ENCODE measurements at places on chromosomes 6 and 20.

DNA sequence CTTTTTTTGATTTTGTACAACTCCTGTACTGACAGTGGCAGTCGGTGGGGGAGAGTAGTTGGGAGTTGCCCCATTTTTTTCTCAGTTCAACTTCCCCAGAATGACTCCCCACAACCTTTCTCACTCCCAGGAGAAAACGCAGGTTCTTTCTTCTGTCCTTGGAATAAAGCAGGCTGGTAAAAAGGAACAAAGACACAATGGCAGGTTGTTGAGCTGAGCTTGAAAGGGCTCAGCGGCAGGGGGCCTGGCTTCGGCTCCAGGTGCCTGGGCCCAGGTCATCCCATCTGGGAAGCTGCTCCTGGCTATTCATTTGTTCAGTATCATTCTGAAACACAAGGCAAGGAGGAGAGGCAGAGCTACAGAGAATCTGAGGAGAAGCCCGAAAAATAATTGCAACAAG, 46.2 kb downstream of the PROKR2 start:
- no peak for DNase-seq

- no peak for DNase-seq
Measured at GRCh38 chr6:135866445-135867123, 15.1 kb downstream of the PDE7B start.

GRCh38 chr20:24587384-24588046, 118.1 kb downstream of the SYNDIG1 start:
- DNase-seq, result no peak

DNA sequence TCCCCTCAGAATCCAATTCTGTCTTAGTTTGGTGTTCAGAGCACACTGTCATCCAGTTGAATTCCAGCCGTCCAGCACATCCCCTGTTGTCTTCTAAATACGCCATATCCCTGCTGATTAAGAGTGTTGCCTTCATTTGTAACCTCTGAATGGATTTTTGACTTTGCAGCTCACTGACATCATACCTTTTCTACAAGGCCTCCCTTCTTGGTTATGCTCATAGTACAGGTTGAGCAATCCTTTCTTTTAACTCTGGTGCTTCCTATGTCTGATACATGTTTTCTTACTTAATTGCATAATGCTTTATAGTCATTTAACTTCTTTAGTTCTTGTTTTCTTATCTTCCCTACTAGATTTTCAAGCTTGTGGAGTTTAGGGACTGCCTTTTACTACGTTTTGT, 36.4 kb downstream of the XRN2 start:
- DNase-seq, result no peak

DNA sequence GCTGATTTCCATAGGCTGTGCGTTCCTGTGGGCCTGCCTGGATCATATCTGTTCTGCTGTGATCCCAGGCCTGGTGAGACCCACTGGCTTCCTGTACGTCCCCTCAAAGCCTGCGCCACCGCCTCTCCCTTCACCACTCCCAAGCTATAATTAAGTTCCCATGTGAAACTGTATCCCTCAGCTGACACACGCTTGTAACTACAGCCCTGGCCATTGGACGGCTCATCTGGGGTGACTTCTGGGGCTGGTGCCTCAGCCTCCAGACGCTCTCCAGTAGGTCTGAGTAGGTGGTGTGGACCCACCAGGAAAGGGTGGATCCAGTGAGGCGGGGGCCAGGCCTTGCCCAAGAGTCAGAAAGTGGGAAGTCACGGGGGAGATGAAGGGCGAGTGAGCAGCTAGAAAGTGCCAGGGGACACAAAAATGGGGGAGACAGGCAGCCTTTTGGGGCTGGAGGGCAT, 21.0 kb downstream of the PPARD start:
- no peak for DNase-seq

- no peak for DNase-seq
Measured at GRCh38 chr6:157614026-157614568, 208.9 kb upstream of the SNX9 start.

DNA sequence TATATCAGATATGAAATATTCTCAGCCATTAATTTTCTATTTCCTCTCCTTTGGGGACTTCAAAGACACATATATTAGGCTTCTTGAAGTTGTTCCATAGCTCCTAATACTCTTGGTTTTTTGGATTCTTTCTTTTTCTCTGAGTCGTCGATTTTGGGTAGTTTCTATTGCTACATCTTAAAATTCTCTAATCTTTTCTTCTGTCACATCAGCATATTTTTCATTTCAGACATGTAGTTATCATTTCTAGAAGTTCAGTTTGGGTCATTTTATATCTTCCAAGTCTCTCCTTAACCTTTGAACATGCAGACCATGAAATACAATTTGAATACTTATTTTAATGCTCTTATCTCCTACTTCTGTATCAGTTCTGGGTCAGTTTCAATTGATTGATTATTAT, 38.9 kb upstream of the SCRT2 start:
- no peak for DNase-seq

DNA sequence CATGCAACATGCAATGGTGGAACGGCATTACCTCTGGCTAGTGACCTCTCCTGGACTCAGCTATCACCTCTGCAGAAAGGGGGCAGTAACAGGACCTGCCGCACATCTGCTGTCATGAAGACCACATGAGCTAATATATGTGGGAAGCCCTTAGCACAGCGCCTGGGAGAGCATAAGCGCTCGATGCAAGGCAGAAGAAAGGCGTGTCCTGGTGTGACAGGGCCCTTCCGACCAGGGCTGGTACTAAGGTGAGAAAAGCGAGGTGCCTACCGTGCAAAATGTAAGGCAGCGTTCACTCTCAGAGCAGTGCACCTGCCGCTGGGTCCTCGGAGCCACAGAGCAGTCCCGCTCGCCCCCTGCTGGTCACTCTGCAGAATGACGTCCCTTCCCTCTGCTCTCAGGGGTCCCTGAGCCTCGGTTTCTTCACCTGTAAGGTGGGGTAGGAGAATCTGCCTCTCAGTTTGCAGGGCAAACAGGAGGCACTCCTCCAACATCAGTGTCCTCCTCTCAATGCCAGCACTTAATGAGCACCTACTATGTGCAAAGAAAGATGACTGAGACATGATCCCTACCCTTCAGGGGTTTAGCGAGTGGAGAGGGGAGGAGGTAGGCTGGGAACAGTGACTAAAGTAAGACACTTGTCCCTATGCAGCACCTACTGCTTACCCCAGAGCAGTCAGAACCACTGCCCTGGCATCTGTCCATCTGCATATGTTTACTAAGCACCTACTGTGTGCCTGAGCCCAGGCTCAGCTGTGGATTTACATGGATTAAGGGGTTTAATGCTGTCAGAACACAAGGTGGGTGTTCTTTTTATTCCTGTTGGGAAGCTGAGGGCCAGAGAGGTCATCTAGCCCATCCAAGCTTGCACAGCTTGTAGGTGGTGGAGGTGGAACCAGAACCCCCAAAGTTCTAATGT, 41.1 kb upstream of the PTGIS start:
- peak; percentile 44 for DNase-seq

- peak; percentile 11 for DNase-seq
Measured at GRCh38 chr20:43666376-43667328, at the start of gene MYBL2. Gene MYBL2, plus strand, starts transcription at chr20:43667114. Its CDS starts 170 bp downstream, at chr20:43667284.

GRCh38 chr6:150987371-150987828, 121.9 kb downstream of the MTHFD1L start:
- no peak for DNase-seq

- no peak for DNase-seq
Measured at GRCh38 chr20:20409331-20409730, 41.4 kb downstream of the INSM1 start.

DNA sequence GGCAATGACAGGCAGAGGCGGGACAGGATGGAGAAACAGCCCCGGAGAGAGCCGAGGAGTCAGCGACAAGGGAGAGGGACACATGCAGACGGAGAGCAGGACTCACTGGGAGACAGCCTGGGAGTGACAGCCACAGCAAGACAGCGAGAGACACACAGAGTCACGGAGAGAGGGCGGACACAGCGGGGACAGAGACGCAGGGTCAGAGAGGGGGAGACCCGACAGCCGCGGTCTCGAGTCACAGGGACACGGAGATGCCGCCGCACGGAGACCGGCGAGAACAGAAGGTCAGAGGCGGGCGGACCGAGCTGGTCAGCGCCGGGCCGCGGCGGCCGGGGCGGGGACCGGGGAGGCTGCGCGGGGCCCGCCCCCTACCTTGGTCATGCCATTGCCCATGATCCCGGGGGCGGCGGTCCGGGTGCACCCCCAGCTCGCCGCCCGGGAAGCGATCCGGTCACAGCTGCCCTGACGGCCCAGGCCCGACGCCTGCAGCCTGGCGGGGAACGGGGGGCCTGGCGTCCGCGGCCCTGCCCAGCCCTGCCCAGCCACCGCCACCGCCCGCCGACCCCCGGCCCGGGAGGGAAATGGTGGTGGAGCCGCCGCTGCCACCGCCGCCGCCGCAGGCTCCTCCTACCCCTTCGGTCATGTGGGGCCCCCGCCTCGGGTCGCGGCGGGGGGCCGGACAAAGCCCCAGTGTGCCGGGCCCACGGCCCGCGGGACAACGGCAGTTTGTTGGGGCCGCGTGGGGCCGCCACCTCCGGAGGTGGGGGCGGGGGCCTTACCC, at the start of the genes DUSP15 and TTLL9:
DUSP15 (minus strand) TSS at position 586 of the 784 bp plus-strand sequence; CDS start at position 396, 190 bp downstream.
TTLL9 (plus strand) TSS at position 693 of the 784 bp plus-strand sequence. CDS start 493 bp downstream, outside the sequence.
- DNase-seq, result no peak

DNA sequence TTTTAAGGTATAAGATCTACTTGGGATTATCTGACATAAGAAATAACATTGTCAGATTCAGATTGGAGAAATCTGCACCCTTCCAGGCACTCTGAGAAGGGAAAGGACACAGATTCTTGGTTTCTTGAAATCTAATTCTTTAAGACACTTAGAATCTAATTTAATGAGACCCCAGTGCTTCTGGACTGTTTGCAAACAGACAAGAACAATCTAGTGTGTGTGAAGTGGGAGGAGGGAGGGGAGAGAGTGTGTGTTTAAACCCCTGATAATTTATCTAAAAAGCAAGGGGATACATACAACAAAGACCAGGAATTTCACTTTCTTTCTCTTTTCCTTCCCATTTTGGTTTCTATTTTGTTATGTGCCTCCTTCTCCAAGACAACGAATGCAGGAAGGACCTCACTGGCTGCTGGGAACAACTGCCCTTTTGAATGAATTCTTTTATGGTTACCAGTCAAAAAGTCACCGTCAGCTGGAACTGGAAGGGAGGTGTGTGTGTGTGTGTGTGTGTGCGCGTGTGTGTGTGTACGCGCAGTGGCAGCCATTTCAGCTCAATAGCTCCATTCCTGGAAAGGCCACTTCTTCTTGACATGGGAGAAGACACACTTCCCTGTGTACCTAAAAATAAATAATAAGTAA, 129.4 kb downstream of the BCAS1 start:
- no peak for DNase-seq

DNA sequence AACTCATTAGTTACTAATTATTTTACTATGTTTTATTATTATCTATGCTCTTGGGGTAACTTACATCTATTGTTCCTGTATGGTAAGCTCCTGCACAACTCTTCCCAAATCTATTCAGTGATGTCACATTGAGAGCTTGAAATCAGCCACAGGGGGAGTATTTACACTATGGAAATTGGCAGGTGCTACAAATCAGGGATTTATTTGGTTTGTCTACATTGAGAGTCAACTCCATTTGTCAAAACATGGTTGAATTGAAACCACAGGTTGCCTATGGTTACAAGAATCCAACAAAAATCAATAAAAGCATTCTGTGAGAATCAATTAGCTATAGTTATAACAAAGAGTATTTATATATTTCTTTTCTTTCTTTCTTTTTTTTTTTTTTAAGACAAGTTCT, 3.9 kb upstream of the FITM2 start:
- no peak for DNase-seq

DNA sequence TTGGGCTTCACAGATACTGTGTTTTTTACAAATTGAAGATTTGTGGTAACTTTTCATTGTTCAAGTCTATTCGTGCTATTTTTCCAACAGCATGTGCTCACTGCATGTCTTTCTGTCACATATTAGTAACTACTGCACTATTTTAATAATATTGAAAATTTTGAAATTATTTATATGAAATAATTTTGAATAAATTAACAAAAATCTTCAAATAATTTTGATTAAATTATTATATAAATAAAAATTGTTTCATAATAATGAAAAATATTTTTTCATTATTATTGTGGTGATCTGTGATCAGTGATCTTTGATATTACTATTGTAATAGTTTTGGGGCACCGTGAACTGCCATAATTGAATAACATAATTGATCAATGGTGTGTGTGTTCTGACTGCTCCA, 204.1 kb downstream of the OGFRL1 start:
- no peak for DNase-seq

DNA sequence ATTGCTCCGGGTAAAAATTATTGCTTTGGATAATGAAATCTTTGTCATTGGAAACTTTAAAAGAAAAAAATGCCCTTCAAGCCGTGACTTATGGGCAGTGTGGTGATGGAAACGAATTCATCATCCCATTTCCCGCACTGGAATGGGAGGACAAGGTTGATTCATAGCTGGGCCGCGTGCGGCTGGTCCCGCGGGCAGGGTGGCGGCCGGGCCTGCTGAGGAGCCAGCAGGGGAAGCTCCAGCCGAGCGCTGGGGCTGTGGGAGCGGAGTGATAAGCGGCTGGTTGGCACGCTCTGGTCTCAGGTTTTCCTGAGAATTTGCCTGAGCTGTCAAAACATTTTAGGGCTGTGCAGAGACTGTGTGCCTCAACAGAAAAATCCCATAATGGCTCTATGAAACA, 351.7 kb downstream of the CDC5L start:
- no peak for DNase-seq

- DNase-seq, result no peak
Measured at GRCh38 chr20:8960241-8960640, 108.6 kb upstream of the PLCB4 start.

DNA sequence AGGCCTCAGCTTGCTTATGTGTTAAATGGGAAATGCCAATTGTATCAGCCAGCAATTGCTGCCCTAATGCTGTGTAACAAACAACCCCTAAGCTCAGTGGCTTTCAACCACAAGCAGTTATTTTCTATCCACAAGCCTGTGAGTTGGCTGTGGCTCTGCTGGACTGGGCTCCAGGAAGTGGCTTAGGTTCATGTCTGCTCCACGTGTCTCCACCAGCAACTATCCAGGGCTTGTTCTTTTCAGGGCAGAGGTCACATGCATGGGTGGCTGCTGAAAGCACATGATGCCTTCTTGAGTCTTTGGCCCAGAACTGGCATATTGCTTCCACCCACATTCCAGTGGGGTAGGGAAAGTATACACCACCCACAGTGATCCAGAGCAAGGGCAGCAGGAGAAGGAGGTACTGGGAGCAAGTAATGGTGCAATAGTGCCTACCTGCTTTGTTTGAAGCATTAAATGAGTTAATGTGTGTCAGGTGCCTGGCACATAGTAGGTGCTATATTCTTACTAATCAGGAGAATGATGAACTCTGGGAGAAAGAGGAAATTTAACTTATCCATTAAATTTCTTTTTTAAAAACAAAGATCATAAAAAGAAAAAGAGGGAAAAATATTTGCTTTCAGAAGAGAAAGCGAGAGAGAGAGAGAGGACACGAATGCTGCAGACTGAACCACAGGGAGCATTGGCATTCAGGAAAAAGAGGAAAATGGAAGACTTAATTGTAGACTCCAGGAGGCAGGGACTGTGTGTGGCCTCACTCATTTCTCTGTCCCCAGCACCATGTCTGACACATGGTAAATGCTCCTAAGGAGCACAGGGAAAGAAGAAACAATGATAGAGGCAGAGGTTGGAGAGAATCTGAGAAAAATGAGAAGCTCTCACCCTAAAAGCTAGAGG, 25.2 kb upstream of the RNF24 start:
- no peak for DNase-seq
